ENCODE measurements at places on chromosomes 7 and 10. TPM values are rescaled to one million over a fixed set of nuclear protein-coding genes. Genes with fewer than 3 reads are reported as not detected.

The ST7 gene
- total RNA-seq = 21.6 TPM

The SUPV3L1 gene
- 30.0 TPM for total RNA-seq

The TMEM176B gene
- total RNA-seq = not detected

The CCDC3 gene
- total RNA-seq = 1.4 TPM

The MMD2 gene
- not detected for total RNA-seq

The VAX1 gene
- total RNA-seq = 1.2 TPM

The ANXA11 gene
- total RNA-seq = 201 TPM

The PPP1R9A gene
- 3.6 TPM for total RNA-seq

The SDHAF3 gene
- 21.4 TPM for total RNA-seq

The SGCE gene
- 49.1 TPM for total RNA-seq

The SLC18A3 gene
- total RNA-seq = not detected

All from A549 treated with AZD2906 at 1 μM for 4 hours (cell line).